ENCODE measurements at places on chromosomes 7 and 10.

DNA sequence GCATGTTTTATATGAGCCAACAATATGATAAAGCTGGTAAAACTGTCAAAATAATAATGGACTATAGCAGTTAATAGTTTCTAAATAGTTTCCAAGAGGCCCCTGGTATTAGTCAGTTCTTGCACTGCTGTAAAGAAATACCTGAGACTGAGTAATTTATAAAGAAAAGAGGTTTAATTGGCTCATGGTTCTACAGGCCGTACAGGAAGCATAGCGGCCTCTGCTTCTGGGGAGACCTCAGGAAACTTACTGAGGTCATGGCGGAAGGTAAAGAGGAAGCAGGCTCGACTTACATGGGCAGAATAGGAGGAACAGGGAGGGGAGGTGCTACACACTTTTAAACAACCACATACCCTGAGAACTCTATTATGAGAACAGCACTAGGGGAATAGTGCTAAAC lies 104.6 kb downstream of the PPP1R9A start:
- no peak overlapping the region for H3K27ac ChIP-seq
- H3K4me3 ChIP-seq = no peak overlapping the region
- H3K4me1 ChIP-seq = peaks cover 6% of the 10 kb centered on the region

- DNase-seq = no peak
- no peak overlapping the region for H3K27ac ChIP-seq
- no peak overlapping the region for H3K4me3 ChIP-seq
- peaks cover 5% of the 10 kb centered on the region for H3K27me3 ChIP-seq
- H3K4me1 ChIP-seq = no peaks in the 10 kb centered on the region
Observed at GRCh38 chr10:14196113-14196512, 134.6 kb downstream of the FRMD4A start.

- no peaks in the 10 kb centered on the region for H3K4me1 ChIP-seq
- no peak for DNase-seq
- no peaks in the 10 kb centered on the region for H3K36me3 ChIP-seq
- no peak overlapping the region for H3K27ac ChIP-seq
- H3K4me3 ChIP-seq = no peak overlapping the region
Observed at GRCh38 chr10:83915801-83916200, 223.5 kb upstream of the GHITM start.

GRCh38 chr10:34235164-34235832 lies 579.8 kb downstream of the PARD3 start:
- no peak for DNase-seq
- no peaks in the 10 kb centered on the region for H3K27me3 ChIP-seq
- no peaks in the 10 kb centered on the region for H3K36me3 ChIP-seq
- no peak overlapping the region for H3K27ac ChIP-seq

GRCh38 chr10:68334672-68335467 lies 2.1 kb upstream of the PBLD start:
- no peak for DNase-seq
- H3K27me3 ChIP-seq = no peaks in the 10 kb centered on the region
- peaks cover 30% of the 10 kb centered on the region for H3K4me1 ChIP-seq
- H3K27ac ChIP-seq = no peak overlapping the region

DNA sequence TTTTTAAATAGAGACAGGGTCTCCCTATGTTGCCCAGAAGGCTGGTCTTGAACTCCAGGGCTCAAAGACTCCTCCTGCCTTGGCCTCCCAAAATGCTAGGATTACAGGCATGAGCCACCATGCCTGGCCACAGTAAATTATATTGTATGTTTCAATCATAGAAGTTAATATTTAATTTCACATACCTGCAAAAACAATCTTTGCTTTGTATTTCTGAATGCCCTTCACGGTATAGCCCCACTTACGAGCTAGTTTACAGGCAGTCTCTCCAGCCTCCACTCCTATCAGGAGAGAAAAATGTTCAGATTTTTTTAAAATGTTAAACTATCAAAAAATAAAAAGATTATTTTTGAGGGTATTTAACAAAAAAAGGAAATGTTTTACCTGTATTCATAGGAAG lies 10.4 kb downstream of the OAT start:
- DNase-seq = no peak
- no peak overlapping the region for H3K27ac ChIP-seq
- no peaks in the 10 kb centered on the region for H3K27me3 ChIP-seq

- no peaks in the 10 kb centered on the region for H3K36me3 ChIP-seq
- no peak overlapping the region for H3K4me3 ChIP-seq
- H3K27ac ChIP-seq = no peak overlapping the region
- no peaks in the 10 kb centered on the region for H3K4me1 ChIP-seq
Observed at GRCh38 chr7:150857276-150858055, 5.1 kb downstream of the AOC1 start.

DNA sequence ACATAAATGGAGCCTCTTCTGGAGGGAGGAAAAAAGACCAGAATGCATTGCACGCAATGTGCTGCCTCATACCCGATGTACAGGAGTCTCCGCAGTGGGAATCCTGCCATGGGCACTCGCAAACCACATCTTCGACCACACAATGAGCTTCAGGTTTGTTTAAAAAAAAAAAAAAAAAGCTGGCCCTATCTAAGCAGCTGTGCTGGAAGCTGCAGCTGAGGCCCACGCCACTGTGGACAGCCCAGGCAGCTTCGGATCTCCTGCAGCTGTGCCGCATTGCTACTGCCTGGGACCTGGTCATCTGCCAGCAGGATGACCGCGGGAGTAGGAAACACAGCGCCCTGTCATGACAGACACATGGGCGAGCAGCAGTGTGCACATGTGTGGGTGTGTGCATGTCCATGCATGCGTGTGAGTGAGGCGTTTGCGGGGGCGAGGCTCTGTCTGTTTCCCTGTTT lies 26.0 kb downstream of the EN2 start:
- no peak overlapping the region for H3K4me3 ChIP-seq
- peaks cover 79% of the 10 kb centered on the region for H3K27me3 ChIP-seq
- peak; percentile 52 for DNase-seq
- H3K4me1 ChIP-seq = peaks cover 3% of the 10 kb centered on the region

GRCh38 chr10:118271671-118272070 lies 70.5 kb downstream of the FAM204A start:
- H3K27ac ChIP-seq = no peak overlapping the region
- H3K36me3 ChIP-seq = no peaks in the 10 kb centered on the region
- no peak for DNase-seq
- H3K4me1 ChIP-seq = no peaks in the 10 kb centered on the region
- H3K27me3 ChIP-seq = no peaks in the 10 kb centered on the region

Measured in SK-N-SH (cell line).